Activated CD4-positive, alpha-beta T cell treated with anti-CD3 and anti-CD28 coated beads, Interleukin-2, amount 50 U/mL, for 16 hours (primary cell): ENCODE measurements at places on chromosomes 6 and 20.

GRCh38 chr6:17881085-17881858 lies 106.2 kb downstream of the KIF13A start:
- DNase-seq = no peak

DNA sequence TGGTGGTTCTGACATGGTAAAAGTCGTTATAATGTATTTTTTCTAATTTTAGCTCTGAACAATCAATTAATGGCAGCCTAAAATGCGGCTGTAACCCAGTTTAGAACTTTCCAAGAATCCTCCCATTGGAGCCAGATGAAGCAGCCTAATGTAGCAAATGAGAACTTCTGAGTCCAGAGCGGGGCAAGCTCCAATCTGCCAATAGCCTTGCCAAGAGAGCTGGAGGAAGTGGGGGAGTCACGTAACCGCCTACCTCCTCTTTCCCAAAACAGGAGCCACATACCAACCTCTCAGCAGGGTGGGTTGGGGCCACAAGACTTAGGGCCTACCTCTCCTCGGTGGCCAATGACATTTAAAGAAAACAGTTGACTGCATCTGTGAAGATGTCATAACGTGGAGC lies 230.6 kb downstream of the SOD2 start:
- DNase-seq = no peak

DNA sequence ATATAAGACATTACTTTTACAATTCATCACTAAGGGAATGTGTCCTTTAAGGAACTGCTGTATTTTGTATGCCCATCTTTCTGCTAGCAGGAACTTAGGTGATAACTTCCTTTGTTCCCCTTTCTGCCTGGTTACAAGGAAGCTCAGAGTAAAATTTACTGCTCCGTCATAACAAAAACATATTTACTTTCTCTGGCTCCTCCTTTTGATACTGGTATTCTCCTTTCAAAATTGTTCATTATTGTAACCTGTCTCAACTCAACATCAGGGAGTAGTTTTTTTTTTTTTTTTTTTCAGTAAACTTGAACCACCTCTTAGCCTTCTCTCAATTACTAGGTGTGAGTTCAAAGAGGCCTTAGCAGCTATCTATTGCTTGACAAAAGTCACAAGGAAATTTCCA lies 37.1 kb downstream of the RIPOR2 start:
- peak; percentile 48 for DNase-seq

DNA sequence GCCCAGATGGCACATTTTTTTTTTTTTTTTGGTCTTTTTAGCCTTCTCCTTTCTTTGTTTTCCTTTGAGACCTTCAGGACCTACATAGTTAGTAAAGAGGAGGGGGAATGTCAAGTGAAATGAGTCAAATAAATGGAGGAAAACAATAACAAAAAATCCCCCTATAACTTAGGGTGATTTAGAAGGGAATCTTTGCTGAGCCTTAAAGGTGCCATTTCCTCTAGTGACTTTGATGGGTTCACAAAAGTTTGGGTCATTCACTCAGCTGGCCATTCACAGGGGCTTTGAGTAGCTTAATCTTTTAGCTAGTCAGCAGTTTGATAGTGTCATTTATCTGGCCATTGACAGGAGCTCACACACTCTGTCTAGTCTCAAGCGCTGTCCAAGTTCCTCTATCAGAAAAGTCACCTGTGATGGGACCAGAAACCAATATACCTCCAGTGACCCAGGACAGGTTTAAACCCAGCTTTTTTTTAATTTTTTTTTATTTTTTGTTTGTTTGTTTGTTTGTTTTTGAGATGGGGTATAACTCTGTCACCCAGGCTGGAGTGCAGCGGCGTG lies 275.1 kb upstream of the PRDM1 start:
- DNase-seq = no peak

GRCh38 chr20:46820682-46821081 lies 74.0 kb upstream of the EYA2 start:
- DNase-seq = no peak

DNA sequence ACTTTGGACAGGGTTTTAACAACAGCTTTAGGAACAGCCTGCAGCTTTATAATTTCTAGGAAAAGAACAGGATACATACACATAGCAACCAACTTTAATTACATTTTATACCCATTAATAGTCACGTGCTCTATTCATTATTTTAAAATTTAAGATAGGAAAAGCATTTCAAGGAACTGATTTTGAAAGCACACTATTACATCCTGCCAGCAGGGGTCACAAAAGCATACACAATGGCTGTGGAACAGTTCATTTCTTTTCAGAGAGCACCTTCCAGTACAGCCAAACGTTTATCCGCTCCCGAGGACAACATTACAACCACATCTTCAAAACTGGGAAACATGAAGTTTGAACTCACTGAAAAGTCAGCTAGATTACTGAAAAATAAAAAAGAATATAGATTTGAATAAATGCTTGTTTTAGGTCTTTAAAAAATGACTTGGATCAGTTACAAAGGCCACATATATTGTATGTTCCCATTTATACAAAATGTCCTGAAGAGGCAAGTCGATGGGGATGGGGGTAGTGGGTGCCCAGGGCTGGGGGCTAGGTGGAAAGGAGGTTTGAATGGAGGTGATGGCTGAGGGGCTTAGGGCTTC lies 104.6 kb upstream of the EXOC2 start:
- peak; percentile 46 for DNase-seq

DNA sequence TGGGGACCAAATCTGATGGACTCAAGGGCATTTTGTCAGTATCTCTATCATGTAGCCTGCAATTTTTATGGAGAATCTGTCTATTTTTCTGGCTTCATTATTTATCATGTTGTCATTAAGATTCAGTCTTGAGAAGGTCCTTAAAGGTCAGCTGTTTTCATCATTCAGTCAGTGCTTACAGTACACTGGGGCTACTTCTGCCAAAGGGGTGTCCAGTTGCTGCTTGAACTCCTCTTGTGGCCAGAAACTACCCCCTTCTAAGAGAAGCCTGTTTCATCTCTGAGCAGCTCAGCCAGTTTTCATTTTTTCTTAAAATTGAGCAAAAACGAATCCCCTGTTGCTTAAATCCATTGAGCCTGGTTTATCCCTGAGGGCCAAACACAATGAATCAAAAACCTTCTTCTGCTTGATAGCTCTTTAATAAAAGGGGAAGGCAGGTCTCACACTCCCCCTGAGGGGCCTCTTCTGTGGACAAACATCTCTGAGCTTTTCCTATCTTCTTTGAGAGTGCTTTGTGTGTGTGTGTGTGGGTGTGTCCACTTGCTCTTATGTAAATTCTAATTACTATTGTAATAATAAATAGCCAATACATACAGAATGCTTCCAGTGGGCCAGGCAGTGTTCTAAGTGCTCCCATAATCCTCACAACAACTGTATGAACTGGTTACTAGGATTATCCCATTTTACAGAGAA lies 172.2 kb downstream of the PLCB1 start:
- no peak for DNase-seq

DNA sequence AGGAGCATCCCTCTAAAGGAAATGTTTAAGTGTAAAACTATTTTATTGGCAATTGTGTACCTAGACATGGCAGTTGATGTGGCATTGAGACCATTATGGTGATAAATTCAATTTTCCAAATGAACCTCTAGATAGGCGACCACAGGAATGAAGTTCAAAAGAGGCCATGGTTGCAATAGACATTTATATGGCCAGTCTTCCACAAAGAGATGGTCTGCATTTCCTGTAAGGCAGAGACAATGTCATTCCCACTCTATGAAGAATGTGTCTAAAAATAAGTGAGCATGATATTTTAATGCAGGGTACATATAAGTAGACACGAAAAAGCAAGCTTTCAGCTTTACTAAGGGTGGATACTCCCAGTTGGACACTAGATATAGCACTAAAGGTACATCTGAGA lies 40.9 kb downstream of the THEMIS start:
- no peak for DNase-seq
